Esophagus squamous epithelium (tissue), 5 donors: ENCODE measurements at places on chromosomes 1 and 21.

DNA sequence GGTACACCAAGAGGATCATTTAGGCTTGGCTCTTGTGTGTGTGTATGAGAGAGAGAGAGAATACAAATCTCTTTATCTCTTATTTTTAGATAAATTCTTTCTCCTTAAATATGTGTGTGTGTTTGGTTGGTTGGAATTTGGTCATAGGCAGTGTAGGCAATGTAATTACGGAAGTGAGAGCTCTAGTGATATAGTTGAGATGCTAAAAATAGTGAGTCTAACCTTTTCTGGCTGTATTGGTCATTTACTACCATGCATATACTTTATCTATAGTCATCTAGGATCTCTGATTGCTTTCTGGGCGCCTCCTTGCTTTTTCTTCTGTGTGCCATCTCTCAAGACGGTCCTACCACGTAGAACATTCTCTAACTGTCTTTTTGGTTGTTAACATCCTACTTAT, 250.2 kb downstream of the NUF2 start:
- no peak for DNase-seq

DNA sequence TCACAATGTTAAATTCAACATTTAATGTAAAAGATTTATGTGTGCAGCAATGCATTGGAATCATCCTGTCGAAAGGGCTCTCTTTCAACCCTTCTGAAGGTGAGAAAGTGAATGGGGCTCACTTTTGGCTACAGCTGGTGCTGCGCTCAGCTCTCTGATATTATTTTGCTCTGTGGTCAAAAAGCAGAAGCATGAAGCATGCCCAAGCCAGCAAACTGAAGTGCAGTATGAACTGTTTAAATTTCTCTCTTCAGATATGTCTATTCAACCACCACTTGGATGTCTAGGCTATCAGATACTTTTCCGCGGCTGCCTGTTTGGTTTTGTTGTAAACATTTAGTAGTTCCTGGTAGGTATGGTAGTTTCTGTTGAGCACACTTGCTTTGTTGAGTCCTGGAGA, 216.9 kb upstream of the TMPRSS15 start:
- DNase-seq = no peak

GRCh38 chr1:28928314-28928941, 14.1 kb downstream of the EPB41 start:
- no peak for DNase-seq

DNA sequence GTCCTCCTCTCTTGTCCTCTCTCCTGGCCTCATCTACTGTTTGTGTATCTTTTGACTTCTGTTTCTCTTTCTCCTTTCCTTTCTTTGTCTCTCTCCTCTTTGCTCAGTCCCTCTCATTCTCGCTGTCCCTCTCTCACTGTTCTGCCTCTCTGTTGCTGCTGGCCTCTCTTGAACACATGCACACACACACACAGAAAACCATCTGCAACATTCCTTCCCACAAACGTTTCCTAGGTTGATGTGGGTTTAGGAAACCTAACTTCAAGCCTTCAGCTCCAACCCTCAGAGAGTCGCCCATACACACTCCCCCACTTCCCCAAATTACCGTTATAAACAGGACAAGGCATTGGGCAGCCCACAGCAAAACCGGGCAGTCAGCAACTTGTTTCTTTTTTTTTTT, 10.9 kb upstream of the SSBP3 start:
- DNase-seq = no peak

DNA sequence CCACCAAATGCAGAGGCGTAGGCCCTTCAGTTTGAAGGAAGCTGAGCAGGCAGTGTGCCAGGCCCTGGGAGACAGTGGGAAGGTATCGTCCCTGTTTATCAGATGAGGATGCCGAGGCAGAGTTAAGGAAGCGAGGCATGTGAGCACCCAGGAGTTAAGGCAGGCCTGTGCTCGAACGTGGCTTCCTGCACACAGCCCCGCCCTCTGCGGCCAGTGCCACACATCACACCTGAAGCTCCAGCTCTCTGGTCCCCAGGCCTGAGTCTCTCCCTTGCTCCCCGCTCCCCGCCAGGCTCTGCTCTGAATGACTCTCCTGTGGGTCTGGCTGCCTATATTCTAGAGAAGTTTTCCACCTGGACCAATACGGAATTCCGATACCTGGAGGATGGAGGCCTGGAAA, 32.1 kb downstream of the EPHX1 start:
- DNase-seq = no peak

- DNase-seq = no peak
Measured at GRCh38 chr1:206952171-206952570, 5.9 kb upstream of the PIGR start.

DNA sequence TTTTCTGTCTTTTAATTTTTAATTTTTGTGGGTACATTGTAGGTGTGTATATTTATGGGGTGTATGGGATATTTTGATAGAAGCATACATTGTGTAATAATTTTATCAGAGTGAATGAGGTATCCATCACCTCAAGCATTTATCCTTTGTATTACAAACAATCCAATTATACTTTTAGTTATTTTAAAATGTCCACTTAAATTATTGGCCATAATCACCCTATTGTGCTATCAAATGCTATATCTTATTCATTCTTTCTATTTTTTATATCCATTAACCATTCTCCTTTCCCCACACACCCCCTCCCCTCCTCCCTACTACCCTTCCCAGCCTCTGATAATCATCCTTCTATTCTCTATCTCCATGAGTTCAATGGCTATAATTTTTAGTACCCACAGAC, 70.2 kb upstream of the TSHB start:
- DNase-seq = no peak

GRCh38 chr21:32702702-32703101, 25.1 kb downstream of the SYNJ1 start:
- no peak for DNase-seq
